ENCODE measurements at places on chromosomes 5 and 9.

GRCh38 chr5:81838307-81838906 is 87.5 kb upstream of the SSBP2 start:
- no peaks in the 10 kb centered on the region for H3K36me3 ChIP-seq
- H3K27ac ChIP-seq: no peak overlapping the region
- no peak overlapping the region for H3K4me3 ChIP-seq
- no peaks in the 10 kb centered on the region for H3K27me3 ChIP-seq

DNA sequence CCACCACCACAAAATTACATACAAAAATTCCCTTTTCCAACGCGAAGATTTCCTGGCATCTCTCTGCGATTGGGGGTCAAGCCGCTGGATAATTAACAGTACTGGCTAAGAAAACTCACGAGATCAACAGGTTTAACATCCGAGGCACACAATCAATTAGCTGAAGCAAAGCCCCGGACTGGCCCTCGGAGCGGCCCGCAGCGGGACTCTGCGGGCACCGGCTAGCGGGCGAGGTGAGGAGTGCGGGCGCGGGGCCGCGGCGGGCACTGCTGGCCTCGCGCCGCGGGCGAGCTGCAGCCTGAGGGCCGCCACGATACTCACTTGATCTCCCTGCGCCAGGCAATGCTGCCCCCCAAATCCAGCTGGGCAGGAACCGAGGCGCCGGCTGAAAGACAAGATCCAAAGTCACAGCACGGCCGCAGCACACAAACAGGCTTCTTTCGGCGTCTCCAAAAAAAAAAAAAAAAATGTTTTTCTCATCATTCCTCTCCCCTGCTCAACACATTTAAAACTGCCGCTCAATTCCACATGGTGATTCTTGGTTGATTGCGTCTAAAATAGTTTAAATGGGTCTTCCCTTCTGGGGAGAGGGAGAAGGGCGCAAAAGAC is 210.2 kb downstream of the MEF2C start:
- peaks cover 10% of the 10 kb centered on the region for H3K4me1 ChIP-seq
- no peak overlapping the region for H3K27ac ChIP-seq
- no peak overlapping the region for H3K4me3 ChIP-seq
- DNase-seq: no peak
- no peaks in the 10 kb centered on the region for H3K36me3 ChIP-seq

DNA sequence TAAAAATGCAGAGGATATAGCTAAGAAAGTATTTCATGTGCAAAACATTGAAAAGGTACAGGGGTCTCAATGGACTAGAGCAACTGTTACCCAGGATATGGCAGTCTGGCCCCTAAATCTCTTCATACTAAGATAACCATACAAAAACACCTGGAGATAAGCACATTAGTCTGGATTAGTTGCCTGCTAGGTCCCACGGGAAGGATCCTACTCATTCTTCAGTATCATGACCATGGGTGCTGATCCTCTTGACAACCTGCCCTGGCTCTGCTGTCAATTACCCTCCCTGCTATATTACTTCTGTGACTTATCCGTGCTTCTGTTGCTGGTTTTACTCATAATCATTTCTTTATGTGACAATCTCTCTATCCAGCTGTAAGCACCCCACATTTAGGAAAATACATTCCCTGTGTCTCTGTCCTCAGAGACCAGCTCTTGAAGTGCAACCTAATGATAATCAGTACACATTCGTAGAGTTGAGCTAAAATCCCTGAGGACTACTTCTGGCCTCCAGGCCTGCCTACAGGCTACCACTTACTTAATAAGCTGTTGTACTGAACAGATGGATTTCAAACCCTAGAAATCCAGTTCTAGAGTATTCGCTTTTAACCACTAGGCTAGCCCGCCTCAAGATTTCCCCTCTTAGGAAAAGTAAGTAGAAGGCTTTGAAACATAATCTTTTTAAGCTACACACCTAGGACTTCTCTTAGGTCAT is 190.5 kb upstream of the OR13F1 start:
- H3K4me3 ChIP-seq: no peak overlapping the region
- DNase-seq: no peak
- H3K36me3 ChIP-seq: no peaks in the 10 kb centered on the region
- H3K4me1 ChIP-seq: no peaks in the 10 kb centered on the region
- H3K27ac ChIP-seq: no peak overlapping the region

DNA sequence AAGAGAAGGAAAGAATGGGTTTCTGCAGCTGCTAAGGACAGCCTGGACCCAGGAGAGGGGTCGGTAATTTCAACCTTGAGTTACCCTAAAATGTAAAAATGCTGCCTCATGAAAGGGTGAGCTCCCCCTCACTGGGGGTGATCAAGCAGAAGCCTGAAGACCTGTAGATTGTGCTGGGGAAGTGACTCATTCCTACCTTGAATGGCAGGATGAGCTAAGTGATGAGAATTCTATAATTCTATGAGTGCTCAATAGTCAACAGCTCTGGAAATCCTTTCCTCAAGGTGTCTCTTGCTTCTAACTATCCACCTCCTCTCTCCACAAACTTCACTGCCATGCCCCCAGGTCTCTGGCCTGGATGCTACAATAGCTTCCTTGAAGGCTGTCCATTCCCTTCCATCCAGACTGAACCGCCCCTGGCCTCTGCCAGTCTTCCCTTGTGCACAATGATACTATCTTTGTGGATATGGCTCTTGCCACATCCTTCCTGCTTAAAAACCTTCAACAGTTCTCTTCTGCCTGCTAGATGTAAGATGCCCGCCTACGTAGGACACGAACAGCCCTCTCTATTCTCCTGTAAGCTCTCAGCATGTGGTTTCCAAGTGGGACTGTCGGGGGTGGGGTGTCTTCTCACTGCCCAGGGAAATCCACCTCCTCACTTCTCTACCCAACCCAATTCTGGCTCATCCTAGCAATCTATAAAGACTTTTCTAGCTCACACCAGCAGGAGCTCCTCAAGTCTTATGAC is 50.6 kb downstream of the PTPN3 start:
- no peak overlapping the region for H3K4me3 ChIP-seq
- H3K27me3 ChIP-seq: no peaks in the 10 kb centered on the region
- DNase-seq: no peak
- no peaks in the 10 kb centered on the region for H3K36me3 ChIP-seq
- H3K27ac ChIP-seq: no peak overlapping the region

GRCh38 chr9:68931821-68932220 is 82.1 kb downstream of the PRKACG start:
- no peak overlapping the region for H3K4me3 ChIP-seq
- no peaks in the 10 kb centered on the region for H3K27me3 ChIP-seq
- no peak for DNase-seq
- no peak overlapping the region for H3K27ac ChIP-seq
- H3K36me3 ChIP-seq: no peaks in the 10 kb centered on the region

GRCh38 chr5:159132429-159133040 is 32.8 kb upstream of the EBF1 start:
- no peaks in the 10 kb centered on the region for H3K27me3 ChIP-seq
- no peak overlapping the region for H3K4me3 ChIP-seq
- H3K27ac ChIP-seq: no peak overlapping the region
- no peak for DNase-seq
- no peaks in the 10 kb centered on the region for H3K36me3 ChIP-seq

DNA sequence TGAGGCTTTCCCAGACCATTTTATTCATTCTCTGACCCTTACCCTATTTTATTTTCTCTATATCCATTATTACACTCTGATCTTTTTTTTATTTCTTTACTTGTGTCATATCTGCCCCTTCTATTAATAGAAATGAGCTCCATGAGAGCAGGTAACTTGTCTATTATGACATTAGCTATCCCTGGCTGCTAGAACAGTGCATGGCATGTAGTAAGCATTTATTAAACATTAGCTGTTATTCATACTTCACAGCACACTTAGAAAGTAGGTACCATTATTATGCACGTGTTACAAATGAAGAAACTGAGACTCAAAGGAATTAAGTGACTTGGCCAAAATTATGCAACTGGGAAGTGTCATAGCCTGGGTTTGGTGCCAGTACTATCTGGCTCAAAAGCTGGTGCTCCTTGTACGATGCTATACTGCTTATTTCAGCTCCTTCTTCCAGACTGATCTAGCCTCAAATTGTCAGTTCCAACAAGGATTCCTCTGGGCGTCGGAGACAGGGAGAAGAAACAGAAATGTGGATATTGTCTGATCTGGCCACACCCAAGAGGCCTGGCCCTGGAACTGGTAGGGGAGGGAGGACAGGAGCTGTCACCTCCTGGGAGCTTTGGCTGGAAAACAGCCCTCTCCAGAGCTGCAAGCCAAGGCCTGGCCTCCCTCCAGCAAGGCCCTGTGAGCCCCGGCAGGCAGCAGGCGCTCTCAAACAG is 10.8 kb upstream of the NIPAL4 start:
- peak overlapping the region; percentile 67 for H3K27ac ChIP-seq
- no peaks in the 10 kb centered on the region for H3K27me3 ChIP-seq
- H3K4me1 ChIP-seq: peaks cover 23% of the 10 kb centered on the region
- no peak for DNase-seq
- no peaks in the 10 kb centered on the region for H3K36me3 ChIP-seq

DNA sequence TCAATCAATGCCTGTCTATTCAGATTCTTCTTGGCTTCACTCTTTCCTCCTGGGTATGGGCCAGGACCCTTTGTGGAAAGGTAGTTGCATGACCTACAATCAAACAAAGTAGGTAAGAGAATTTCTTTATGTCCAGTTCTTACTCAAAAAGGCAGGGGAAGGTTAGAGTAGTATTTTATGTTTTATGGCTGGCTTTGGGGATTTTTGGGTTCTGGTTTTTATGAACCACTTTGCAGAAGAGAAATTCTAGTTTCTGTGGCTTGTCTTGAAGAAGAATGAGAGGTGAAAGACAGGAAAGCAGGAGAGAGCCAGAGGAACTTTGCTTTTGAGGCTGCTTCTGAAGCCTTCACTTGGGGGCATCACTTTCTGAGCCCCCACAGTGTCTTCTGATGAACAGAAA is 14.7 kb upstream of the CRHBP start:
- H3K36me3 ChIP-seq: no peaks in the 10 kb centered on the region
- H3K4me3 ChIP-seq: no peak overlapping the region
- no peaks in the 10 kb centered on the region for H3K27me3 ChIP-seq
- no peak for DNase-seq

- H3K4me3 ChIP-seq: no peak overlapping the region
- DNase-seq: peak; percentile 50
- H3K4me1 ChIP-seq: no peaks in the 10 kb centered on the region
- no peaks in the 10 kb centered on the region for H3K27me3 ChIP-seq
- H3K27ac ChIP-seq: no peak overlapping the region
Measured at GRCh38 chr9:76490249-76490990, 31.4 kb downstream of the GCNT1 start.

GRCh38 chr9:106753155-106753671 is 109.8 kb upstream of the ZNF462 start:
- H3K4me3 ChIP-seq: no peak overlapping the region
- no peaks in the 10 kb centered on the region for H3K36me3 ChIP-seq
- no peaks in the 10 kb centered on the region for H3K27me3 ChIP-seq
- DNase-seq: no peak

- no peak overlapping the region for H3K4me3 ChIP-seq
- no peaks in the 10 kb centered on the region for H3K36me3 ChIP-seq
- DNase-seq: no peak
- no peaks in the 10 kb centered on the region for H3K27me3 ChIP-seq
Measured at GRCh38 chr5:63128018-63128417, 549.4 kb downstream of the LRRC70 start.

DNA sequence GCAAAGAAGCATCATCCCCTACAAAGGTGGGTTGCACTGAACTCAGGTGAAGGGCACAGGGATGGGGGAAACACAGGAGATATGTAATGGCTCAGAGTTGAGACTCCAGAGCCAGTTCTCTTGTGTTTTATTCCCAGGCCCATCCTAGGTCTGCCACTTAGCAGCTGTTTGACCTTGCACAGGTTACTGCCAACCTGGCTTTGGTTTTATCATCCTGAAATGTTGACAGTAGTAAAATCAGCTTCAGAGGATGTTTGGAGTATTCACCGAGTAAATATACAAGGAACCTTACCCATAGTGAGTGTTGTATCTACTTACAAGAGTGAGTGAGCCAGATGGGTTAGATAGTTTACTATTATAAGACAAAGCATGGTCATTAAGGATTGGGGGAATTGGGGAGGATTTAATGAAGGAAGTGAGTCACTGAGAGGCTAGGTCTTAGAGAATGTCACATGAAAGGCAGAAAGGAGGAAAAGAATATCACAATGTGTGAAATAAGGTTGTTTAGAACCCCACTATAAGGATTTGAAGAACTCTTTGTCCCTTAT is 141.3 kb downstream of the MAN2A1 start:
- H3K4me1 ChIP-seq: no peaks in the 10 kb centered on the region
- H3K4me3 ChIP-seq: no peak overlapping the region
- H3K27me3 ChIP-seq: no peaks in the 10 kb centered on the region
- H3K27ac ChIP-seq: no peak overlapping the region

DNA sequence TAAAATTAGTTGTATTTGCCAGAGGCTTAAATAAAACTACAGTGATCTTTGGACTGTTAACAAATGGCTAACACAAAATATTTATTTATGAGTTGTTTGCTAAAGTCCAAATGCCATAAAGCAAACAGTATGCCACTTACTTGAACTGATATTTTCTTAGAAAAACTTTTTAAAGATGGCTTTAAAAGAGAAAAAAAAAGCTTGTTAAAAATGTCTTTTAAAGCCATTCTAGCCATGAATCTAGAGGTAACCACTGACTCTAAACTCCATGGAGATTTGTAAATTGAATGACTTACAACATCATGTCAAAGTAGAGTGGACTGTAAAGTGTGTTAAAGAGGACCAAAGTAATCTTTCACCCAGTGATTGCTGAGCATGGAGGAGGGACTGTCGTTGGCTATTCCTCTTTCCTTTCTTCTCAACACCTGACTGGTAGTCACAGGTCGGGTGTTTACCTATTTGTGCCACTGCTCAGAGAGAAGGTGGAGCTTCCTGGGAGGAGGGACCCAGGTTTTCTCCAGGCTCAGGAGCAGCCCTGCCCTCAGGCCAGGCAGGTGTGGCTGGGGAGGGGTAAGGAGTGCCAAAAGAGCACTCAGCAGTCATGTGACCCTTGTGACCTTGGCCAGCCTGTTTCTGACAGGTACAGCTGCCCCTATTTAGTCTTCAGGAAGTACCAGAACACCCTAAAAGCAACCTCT is 69.1 kb upstream of the TJP2 start:
- no peak overlapping the region for H3K4me3 ChIP-seq
- H3K27me3 ChIP-seq: no peaks in the 10 kb centered on the region
- DNase-seq: peak; percentile 87
- no peak overlapping the region for H3K27ac ChIP-seq
- H3K4me1 ChIP-seq: no peaks in the 10 kb centered on the region
- H3K36me3 ChIP-seq: no peaks in the 10 kb centered on the region

DNA sequence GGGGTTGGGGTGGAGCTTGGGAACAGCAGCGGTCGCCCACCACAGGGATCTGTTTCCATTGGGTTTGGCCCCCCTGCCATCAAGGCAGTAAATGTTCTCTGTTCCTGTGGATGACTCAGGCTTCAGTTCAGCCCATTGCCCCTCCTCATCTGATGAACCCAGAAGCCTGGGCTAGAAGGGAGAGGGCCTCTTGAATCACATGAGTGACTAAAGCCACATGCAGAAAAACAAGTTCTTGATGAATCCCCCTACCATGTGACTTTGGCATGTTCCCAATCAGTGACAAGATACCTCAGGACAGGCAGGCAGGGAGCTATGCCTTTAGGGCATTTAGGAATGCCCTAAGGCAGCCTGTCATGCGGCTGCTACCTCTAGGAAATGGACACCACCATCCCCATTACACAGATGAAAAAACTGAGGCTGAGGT is 2.5 kb downstream of the SH3PXD2B start:
- no peaks in the 10 kb centered on the region for H3K27me3 ChIP-seq
- peaks cover 33% of the 10 kb centered on the region for H3K4me1 ChIP-seq
- peaks cover 8% of the 10 kb centered on the region for H3K36me3 ChIP-seq
- peak; percentile 98 for DNase-seq
- peak overlapping the region; percentile 50 for H3K27ac ChIP-seq
- H3K4me3 ChIP-seq: no peak overlapping the region

GRCh38 chr5:143019157-143019556 is 249.0 kb downstream of the ARHGAP26 start:
- H3K27me3 ChIP-seq: no peaks in the 10 kb centered on the region
- no peaks in the 10 kb centered on the region for H3K4me1 ChIP-seq
- no peak overlapping the region for H3K4me3 ChIP-seq
- no peak overlapping the region for H3K27ac ChIP-seq
